ENCODE measurements at places on chromosomes 1 and 21. TPM values are rescaled to one million over a fixed set of nuclear protein-coding genes. Genes with fewer than 3 reads are reported as not detected.

Gene RPE65
- not detected for total RNA-seq

Gene TNFRSF25
- total RNA-seq: 67.8 TPM

GRCh38 chr1:15207031-15207828, 39.8 kb upstream of the FHAD1 start:
- no peaks in the 10 kb centered on the region for H3K36me3 ChIP-seq
- no peak overlapping the region for H3K27ac ChIP-seq
- H3K4me1 ChIP-seq: no peaks in the 10 kb centered on the region
- no peak overlapping the region for H3K4me3 ChIP-seq
- H3K27me3 ChIP-seq: peaks cover 7% of the 10 kb centered on the region

- no peak overlapping the region for H3K27ac ChIP-seq
- peaks cover 4% of the 10 kb centered on the region for H3K27me3 ChIP-seq
- no peak for DNase-seq
- no peak overlapping the region for H3K4me3 ChIP-seq
Measured at GRCh38 chr1:62726011-62726442, 37.8 kb upstream of the DOCK7 start.

Gene KRTAP19-3
- total RNA-seq: not detected

GRCh38 chr1:7726623-7727022, 44.5 kb upstream of the VAMP3 start:
- no peak overlapping the region for H3K4me3 ChIP-seq
- H3K4me1 ChIP-seq: peaks cover 8% of the 10 kb centered on the region
- no peak for DNase-seq
- no peaks in the 10 kb centered on the region for H3K36me3 ChIP-seq

GRCh38 chr1:201888282-201889089, at the start of gene SHISA4:
SHISA4 (plus strand) TSS chr1:201888898; CDS start chr1:201888995, 97 bp downstream.
- no peak within 1 kb of the TSS for H3K27ac ChIP-seq
- peaks cover 43% of the 10 kb centered on the region for H3K27me3 ChIP-seq
- peak within 1 kb of the TSS; percentile 23 for H3K4me3 ChIP-seq
- peak; percentile 19 for DNase-seq

- H3K27ac ChIP-seq: no peak overlapping the region
- H3K27me3 ChIP-seq: peaks cover 71% of the 10 kb centered on the region
- peak; percentile 35 for DNase-seq
- H3K4me1 ChIP-seq: peaks cover 3% of the 10 kb centered on the region
Measured at GRCh38 chr1:241423541-241424479, 66.8 kb upstream of the RGS7 start.

GRCh38 chr1:92511541-92511940, 24.8 kb upstream of the GFI1 start:
- H3K4me1 ChIP-seq: peaks cover 22% of the 10 kb centered on the region
- DNase-seq: no peak
- no peak overlapping the region for H3K27ac ChIP-seq
- H3K27me3 ChIP-seq: no peaks in the 10 kb centered on the region
- no peak overlapping the region for H3K4me3 ChIP-seq

GRCh38 chr1:221583465-221583864, 158.4 kb downstream of the DUSP10 start:
- no peak overlapping the region for H3K27ac ChIP-seq
- H3K36me3 ChIP-seq: no peaks in the 10 kb centered on the region
- H3K27me3 ChIP-seq: no peaks in the 10 kb centered on the region
- H3K4me1 ChIP-seq: no peaks in the 10 kb centered on the region

GRCh38 chr1:160101717-160102522, 3.5 kb upstream of the IGSF8 start:
- H3K36me3 ChIP-seq: peaks cover 2% of the 10 kb centered on the region
- peaks cover 46% of the 10 kb centered on the region for H3K4me1 ChIP-seq
- no peak for DNase-seq

Gene KLHDC7A
- not detected for total RNA-seq

DNA sequence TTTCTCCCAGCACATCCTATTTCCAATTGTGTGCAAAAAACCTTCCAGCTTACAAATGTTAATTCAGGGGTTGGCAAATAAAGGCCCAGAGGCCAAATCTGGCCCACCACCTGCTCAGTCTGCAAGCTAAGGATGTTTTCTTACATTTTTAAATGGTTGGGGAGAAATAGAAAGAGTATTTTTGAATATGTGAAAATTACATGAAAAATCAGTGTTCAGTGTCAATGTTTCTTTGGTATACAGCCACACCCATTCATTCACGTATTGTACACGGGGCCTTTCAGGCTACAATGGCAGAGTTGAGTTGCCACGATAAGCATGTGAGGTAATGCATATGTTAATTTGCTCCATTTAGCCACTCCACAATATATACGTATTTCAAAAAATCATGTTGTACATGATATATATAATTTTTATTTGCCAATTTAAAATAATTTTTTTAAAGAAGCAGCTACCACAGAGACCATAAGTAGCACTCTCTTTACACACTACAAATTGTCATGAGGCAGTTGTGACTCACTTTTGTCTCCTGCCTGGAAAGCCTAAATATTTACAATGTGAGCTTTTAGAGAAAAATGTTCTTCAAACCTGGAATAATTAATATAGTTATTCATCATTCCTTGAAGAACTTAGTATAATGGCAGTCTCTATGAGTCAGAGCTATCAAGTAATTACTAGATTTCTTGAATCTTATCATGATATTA, 189.6 kb downstream of the SMYD3 start:
- no peak overlapping the region for H3K27ac ChIP-seq
- peaks cover 5% of the 10 kb centered on the region for H3K36me3 ChIP-seq
- DNase-seq: no peak
- no peak overlapping the region for H3K4me3 ChIP-seq
- peaks cover 3% of the 10 kb centered on the region for H3K4me1 ChIP-seq

DNA sequence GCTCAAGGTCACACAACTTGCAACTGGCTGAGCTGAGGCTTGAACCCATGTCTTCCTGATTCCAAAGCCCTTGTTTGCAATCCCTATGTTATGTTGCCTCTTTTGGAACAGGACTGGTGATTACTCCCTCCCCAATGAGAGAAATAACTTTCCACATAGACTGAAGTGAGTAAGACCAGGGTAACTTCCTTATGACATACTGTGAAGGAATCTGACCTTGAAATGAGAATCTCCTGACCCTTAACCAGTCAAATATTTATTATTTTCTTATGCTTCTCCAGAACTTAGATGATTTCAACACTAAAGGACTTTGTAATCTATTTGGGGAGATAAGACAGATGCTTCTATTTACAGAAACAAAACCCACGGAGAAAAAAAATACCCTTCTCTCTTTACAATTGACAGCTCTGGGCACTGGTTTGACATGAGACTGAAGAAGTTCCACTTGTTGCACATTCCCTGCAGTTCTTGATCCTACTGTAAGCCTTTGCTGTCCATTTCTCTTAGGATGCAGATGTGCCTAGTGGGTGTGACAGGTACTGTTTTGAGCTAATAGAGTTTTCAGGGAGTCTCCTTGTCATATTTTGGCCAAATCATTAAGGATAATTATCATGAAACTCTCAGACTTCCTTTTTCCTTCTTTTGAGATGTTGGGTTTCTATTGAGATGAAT, 3.9 kb upstream of the RPTN start:
- H3K27me3 ChIP-seq: peaks cover 7% of the 10 kb centered on the region
- H3K4me3 ChIP-seq: no peak overlapping the region
- no peak for DNase-seq
- no peak overlapping the region for H3K27ac ChIP-seq
- no peaks in the 10 kb centered on the region for H3K36me3 ChIP-seq

DNA sequence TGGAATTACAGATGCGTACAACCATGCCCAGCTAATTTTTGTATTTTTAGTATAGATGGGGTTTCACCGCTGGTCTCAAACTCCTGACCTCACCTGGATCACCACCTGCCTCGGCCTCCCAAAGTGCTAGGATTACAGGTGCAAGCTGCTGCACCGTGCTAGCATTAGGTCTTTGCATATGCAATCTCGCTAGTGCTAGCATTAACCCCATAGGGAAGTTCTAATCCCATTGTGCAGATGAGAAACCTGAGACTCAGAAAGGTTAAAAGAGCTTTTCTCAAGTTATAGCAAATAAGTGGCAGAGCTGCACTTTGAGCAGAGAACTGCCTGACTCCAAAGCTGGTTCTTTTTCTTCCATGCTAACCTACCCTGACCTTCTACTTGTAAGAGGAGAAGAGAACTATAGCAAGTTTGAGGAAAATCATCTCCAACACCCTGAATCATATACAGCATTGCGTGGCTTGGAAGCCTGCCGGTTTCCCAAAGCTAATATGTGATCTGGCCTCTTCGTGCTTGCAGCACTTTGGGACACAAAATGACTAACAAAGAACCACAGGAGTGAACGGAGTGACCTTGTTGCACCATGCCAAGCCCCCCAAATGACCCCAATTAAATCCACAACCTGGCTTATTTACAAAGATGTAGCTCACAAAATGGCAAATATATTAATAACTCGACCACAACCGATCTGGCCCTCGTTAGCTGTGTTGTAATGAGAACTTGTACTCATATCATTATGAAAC, 185.1 kb downstream of the TM2D1 start:
- no peaks in the 10 kb centered on the region for H3K36me3 ChIP-seq
- H3K4me1 ChIP-seq: peaks cover 26% of the 10 kb centered on the region
- DNase-seq: no peak
- no peaks in the 10 kb centered on the region for H3K27me3 ChIP-seq
- no peak overlapping the region for H3K4me3 ChIP-seq
- H3K27ac ChIP-seq: no peak overlapping the region

Gene SLAMF6
- total RNA-seq: 46.8 TPM

GRCh38 chr1:116205941-116206679, 94.9 kb downstream of the MAB21L3 start:
- no peaks in the 10 kb centered on the region for H3K4me1 ChIP-seq
- no peak overlapping the region for H3K4me3 ChIP-seq
- H3K27ac ChIP-seq: no peak overlapping the region
- H3K36me3 ChIP-seq: no peaks in the 10 kb centered on the region

DNA sequence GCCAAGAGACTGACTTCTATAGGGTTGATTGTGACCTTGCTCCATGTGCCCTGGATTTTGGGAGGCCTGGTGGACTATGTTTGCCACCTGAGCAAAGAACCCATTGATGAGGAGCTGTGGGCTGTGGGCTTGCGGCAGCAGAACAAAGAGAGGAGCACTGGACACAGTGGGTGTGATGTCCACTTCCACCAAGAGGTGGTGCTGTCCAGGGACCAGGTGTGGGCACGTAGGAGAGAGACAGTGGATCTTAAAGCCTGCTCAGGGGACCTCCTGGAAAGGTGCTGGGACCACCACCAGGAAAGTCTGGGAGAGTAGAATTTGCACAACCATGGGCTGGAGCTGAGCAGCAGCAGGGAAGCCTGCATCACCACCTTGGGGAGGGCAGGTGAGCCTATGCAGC, 106.7 kb upstream of the ETS2 start:
- no peak overlapping the region for H3K27ac ChIP-seq
- H3K4me1 ChIP-seq: no peaks in the 10 kb centered on the region
- no peaks in the 10 kb centered on the region for H3K36me3 ChIP-seq
- peaks cover 16% of the 10 kb centered on the region for H3K27me3 ChIP-seq

GRCh38 chr1:47333922-47334764, 553 bp downstream of the CMPK1 start:
- peaks cover 8% of the 10 kb centered on the region for H3K36me3 ChIP-seq
- H3K27ac ChIP-seq: peak overlapping the region; percentile 96
- H3K4me3 ChIP-seq: peak overlapping the region; percentile 93
- peak; percentile 87 for DNase-seq
- peaks cover 13% of the 10 kb centered on the region for H3K4me1 ChIP-seq
- H3K27me3 ChIP-seq: no peaks in the 10 kb centered on the region

DNA sequence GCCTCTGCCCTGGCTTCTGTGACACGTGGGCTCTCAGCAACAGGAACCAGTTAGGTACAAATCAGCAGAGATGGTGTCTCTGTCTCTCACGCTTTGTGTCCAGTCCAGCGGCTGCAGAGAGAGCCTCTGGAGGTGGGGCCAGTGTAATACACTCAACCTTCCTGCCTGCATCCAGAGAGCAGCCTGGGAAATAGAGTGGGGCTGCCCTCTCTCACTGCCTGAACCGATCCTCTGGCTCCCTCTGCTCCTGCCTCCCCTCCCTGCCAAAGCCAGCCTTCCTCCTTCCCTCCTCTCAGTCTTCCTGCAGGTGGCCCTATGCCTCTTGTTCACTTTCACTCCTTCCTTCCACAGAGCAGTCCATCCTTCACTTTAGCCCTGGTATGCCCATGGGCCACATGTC, at the start of gene ZNF648:
Gene ZNF648, minus strand, starts transcription at position 119 of the 400 bp plus-strand sequence. CDS start 3,702 bp downstream, outside the sequence.
- DNase-seq: no peak
- no peaks in the 10 kb centered on the region for H3K4me1 ChIP-seq
- peaks cover 61% of the 10 kb centered on the region for H3K27me3 ChIP-seq
- no peaks in the 10 kb centered on the region for H3K36me3 ChIP-seq
- no peak within 1 kb of the TSS for H3K27ac ChIP-seq
- H3K4me3 ChIP-seq: no peak within 1 kb of the TSS

Gene NMNAT2
- not detected for total RNA-seq

DNA sequence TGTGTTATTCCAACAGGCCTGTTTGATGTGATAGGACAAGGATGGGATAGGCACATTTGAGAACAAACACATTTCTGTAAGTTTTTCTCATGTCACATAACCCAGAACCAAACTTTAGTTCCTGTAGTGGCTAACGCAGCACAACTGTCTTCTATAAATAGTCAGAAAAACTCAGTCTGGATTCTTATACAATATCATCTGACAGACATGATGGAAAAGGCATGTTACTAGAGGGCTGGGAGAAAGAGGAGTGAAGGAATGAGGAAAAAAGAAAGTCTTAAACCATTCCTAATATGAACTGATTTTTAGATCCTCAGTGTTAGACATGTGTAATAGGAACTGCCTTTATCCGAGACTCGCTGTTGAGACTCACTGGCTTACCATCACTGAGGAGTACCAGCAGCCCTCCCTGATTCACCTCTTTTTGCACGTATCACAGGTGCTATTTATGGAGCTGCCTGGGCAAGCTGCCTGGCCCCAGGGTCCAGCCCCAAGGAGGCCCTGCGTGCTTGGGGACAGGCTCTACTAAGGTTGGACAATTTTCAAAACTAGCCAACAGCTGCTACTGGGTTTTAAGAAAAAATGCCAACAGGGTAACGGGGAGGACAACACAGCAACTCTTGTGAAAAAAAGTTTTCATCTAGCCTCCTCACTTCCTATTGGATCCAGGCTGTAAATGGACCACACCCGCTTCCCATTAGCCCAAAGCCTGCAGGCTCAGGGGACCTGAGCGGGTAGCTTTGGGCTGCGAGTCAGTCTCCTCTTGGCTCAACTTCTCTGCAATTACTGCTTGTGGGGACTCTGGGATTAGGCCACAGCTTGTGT, 30.7 kb upstream of the SERBP1 start:
- no peaks in the 10 kb centered on the region for H3K4me1 ChIP-seq
- DNase-seq: no peak
- no peak overlapping the region for H3K4me3 ChIP-seq
- H3K27me3 ChIP-seq: no peaks in the 10 kb centered on the region
- H3K36me3 ChIP-seq: no peaks in the 10 kb centered on the region
